ENCODE measurements at places on chromosomes 11 and 22.

DNA sequence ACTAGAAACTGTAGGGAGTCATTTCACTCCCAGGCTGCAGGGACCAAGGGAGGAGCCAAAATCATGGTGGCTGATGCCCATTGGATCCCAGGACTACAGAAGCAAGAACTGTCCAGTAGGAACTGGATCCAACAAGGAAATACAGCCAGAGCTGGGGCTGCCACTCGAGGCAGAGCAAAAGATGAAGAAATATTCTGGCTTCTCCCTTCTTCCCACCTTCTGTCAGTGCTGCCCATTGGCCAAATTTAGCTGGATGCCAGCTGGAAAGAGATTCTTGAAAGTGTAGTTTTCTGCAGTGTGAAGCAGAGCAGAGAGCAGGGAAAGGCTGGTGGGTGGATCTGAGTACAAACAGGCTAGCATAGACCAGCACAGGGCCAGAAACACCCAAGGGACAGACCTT, 45.6 kb downstream of the COMMD9 start:
- DNase-seq = no peak

DNA sequence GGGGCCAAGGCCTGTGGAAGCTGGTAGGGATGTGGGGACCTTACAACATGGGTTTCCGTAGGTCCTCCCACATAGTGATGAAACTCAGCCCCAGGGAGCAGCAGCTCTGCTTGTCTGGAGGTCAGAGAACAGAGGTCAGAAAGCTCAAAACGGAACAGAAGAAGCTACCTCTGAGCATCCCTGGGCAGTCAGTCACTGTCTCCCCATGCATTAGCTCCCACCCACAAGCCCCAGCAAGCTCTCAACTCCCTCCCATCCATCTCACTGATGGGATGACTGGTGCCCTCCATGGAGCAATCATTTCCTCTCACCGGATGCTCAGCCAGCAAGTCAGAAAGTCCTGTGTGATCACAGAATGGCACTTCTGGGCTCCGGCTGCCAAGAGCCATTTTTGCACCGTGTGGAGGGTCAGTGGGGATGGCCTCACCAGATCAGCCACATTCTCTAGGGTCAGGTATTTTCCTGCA, 1.9 kb downstream of the TPP1 start:
- DNase-seq = peak; percentile 8

GRCh38 chr22:24285245-24285644, 14.6 kb downstream of the SPECC1L start:
- DNase-seq = no peak

DNA sequence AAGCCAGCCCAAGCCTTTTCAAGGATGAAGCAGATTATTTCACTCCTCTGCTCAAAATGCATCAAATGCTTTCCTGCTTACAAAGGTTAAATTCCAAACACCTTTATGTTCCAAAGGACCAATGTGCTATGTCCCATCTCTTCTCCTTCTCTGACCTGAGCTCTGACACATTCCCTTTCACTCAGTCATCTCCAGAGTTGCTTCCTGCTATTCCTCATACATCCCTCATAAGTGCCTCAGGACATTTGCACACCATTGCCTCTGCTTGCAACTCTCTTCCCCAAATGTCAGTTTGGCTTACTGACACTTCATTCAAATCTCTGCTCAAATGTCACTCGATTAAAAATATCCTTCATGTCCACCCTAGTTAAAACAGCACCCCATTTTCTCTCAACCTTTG, 53.3 kb upstream of the BMAL1 start:
- DNase-seq = no peak

Measured in SIG-M5 (cell line).